NCI-H2081 (cell line): ENCODE measurements at places on chromosomes 1 and 21.

- DNase-seq = no peak
These were observed 329.1 kb downstream of the LRRIQ3 start for GRCh38 chr1:73868810-73869336.

GRCh38 chr21:45836694-45837670 lies 144.6 kb upstream of the COL6A1 start:
- DNase-seq = no peak

DNA sequence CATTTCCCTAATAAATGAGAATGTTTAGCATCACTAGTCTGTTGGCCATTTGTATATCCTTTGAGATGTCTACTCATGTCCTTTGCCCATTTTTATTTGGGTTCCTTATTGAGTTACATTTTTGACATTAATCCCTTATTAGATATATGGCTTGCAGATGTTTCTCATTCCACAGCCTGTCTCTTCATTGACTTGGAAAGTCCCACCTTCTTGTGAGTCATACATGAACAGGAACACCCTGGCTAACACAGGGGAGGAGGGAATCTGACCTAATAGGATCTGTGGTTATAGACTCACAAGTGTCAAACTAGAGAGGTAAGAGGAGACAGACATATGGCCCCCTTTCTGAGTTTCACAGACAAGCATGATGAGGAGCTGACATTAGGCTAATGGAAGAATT lies 11.5 kb downstream of the ZP4 start:
- DNase-seq = no peak

DNA sequence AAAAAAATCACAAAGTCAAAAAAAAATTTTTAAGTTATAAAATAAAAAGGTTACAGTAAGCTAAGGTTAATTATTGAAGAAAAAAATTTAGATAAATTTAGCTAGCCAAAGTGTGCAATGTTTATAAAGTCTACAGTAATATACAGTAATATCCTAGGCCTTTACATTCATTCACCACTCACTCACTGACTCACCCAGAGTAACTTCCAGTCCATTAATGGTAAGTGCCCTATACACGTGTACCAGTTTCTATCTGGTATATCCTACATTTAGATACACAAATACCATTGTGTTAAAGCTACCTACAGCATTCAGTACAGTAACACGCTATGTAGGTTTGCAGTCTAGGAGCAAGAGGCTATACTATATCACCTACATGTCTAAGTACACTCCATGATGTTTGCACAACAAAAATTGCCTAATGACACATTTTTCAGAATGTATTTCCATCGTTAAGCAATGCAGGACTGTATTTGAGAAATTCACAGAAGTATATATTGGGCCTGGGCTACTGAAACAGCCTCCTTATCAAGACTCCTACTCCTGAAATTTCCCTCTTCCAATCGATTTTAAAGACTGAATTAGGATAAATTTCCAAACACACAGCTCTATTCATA lies 155.1 kb downstream of the COP1 start:
- no peak for DNase-seq

DNA sequence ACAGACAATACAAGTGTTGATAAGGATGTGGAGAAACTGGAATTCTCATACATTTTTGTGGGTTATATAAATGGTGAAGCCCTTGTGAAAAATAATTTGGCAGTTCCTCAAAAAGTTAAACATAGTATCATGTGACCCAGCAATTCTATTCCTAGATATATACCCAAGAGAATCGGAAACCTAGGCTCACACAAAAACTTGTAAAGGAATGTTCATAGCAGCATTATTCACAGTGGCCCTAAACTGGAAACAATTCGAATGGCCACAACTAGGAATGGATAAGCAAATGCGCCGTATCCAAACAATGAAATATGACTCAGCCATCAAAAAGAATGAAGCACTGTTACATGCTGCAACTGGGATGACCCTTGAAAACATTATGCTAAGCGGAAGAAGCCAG lies 3.9 kb upstream of the CD247 start:
- no peak for DNase-seq

GRCh38 chr1:33132549-33132948 lies 49.3 kb downstream of the TRIM62 start:
- DNase-seq = no peak

DNA sequence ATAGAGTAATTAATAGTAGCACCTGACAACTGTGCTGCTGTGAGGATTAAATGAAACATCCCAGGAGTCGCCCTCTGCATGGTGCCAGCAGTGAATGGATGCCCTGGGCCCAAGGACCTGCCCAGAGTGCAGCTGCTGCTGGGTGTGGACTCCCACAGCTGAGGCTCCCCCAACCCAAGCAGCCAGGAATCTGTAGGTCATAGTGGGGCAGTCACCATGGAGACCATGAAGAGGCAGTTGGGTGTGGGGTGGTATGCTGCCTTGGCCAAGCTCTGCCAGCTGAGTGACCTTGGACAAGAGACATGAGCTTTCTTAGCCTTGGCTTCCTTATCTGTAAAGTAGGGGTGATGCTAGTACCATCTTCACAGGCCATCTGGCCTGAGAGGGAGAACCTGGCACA lies 9.4 kb downstream of the OLIG2 start:
- DNase-seq = no peak

DNA sequence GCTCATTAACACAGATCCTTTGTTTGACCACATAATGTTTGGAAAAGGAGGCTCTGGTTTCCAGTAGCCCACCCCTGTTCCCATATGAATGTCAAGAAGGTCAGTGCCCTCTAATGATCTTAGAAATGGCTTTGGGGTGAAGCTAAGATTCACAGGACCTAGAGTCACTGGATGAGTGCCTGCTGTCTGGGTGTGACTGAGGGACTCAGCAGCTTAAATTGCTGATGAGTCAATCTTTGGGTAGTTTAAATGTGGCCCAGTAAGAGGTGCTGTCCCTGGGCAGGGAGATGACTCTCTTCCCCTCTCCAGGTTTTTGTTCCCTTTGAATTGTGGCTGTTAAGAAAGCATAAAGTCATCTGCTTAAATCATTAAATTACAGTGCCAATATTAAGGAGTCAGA lies 50.6 kb downstream of the L1TD1 start:
- no peak for DNase-seq

DNA sequence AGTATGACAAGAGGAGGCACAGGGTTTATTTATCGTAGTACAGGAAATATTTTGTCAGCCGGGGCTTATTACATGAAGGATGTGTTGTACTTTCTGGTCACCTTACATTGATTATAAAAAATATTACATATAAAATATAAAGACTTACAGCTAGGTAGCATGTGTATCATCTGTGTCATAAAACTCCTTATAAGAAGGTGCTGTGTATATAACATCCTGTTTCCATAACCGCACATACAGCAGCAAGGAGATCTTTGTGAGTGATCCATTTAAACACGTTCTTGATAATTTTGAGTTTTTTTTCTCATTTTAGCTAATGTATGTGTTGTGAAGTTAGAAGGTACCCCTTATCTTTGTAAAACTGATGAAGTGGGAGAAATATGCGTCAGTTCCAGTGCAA lies 60.1 kb downstream of the S100B start:
- DNase-seq = no peak

- DNase-seq = no peak
These were observed 77.2 kb upstream of the EFHD2 start for GRCh38 chr1:15332525-15332924.

- DNase-seq = no peak
These were observed 81.0 kb upstream of the CD55 start for GRCh38 chr1:207240325-207241101.

GRCh38 chr1:62962901-62963776 lies 179.2 kb downstream of the ATG4C start:
- peak; percentile 18 for DNase-seq

DNA sequence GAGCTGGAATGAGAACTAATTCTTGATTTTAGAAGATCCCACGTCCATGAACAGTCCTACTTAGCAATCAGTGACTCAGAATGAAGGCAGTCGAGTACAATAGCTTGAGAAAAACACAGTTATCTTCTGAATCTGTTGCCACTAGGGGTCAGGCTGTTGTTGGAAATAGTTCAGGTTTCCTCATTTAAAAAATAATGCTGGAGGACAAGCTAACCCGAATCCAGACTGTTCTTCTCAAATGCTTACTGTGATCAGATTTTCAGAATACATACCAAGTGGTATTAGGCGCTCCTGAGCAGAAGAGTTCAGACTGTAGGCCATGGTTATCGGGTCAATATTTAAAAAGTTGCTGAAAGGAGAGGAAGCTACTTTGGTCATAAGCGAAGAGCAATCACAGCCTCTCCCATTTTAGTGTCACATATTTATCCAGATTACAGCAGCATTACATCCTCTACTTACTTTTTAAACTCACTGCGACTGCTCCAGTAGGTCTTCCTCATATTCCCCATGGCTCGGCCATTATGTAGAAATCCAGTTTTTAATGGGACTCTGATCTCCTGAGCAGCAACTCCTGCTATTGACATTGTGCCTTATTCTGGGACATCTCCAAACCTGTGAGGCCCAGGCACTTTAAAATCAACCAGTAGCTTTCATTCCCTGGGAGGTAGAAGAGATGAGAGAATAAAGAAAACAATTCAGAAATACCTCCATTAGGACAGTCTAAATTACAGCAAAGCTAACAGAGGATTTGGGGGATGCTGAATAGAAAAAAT lies 10.9 kb downstream of the ERRFI1 start:
- DNase-seq = peak; percentile 65

- DNase-seq = no peak
These were observed 34.0 kb downstream of the GLIS1 start for GRCh38 chr1:53704804-53705445.

DNA sequence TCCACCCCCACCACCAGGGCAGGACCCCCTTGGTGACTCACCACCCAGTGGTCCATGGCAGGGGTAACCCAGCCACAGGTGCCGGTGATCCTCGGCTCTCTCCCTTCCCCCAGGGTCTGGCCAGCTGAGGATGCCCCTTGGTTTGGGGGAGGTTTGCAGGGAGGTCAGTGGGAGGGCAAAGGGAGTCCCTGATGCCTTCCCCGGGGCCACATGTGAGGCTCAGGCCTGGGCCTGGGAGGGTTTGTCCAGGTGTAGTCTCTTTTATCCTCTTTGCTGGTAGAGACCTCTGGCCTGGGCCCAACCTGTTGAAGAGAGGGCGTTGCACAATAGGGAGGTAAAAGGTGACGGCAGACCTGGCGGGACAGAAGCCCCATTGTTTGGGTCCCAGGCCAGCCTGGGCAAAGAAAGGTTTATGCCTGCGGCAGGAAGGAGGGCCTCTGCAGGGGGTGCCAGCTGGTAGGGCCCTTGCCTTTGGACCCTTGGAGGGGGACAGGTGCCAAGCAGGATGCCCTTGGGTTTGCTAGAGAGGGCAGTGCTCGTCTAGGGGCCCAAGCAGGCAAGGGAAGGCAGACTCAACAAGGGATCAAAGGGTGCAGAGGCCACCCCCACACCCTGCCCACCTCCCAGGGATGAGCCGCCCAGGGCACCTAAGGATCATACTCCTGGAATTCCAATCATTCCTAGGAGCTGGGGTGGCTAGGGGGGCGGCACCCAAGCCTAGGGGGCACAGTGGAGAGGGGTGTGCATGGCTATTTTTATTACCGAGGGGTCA lies 760 bp upstream of the TINAGL1 start:
- no peak for DNase-seq

DNA sequence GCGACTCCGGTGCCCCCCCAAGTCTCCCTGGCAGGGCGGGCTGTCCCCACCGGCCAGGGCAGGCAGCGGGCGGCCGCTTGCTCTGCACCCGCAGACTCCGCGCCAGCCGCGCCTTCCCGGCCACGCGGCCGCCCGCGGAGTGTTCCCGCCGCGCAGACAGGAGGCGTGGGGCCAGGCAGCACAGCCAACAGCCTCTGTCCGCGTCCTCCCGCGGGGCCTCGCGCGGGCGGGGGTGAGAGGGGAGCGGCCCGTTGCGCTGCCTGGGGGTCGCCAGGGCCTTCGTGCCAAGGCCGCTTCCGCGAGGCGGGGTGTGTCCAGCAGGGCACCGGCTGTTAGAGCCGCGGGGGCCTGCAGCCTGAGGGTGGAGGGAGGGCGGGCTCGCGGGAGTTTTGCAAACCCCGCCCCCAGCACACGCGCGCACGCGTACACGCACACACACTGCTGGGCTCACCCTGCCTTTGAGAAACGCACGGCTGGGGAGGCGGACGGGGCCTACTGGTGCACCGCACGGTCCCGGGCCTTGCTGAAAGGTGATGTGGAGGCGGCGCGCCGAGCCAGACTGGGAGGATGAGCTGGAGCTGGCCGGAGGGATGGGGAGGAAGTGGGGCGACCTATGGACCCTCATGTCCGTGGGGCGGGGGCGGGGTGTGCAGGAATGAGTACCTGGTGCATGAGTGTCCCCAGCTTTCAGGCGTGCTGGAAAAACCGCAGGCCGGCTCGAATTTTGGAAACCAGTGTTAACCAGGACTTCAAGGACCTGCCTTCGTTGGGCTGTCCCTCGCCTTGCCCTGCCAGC lies 41.5 kb downstream of the KIAA1614 start:
- DNase-seq = no peak

- no peak for DNase-seq
These were observed 71.7 kb upstream of the PRMT6 start for GRCh38 chr1:106984801-106985200.

DNA sequence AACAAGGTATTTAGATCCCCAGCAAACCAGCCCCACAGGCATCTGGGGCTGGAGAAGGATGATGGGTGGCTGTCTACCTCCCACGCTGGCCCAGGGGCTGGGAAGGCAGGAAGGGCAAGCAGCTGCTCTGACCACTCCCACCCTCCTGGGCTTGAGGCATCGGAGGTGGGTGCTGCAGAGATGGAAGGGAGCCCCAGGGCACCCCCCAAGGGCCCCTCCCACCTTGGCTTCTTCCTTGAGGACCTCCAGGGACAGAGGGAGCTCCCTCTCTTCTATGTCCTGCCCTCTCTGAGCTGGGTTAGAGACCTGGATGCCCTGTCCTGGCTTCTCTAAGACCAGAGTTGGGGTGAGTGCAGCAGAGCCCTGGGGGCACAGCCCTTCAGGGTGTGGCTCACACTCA lies 3.1 kb downstream of the CD52 start:
- no peak for DNase-seq

- DNase-seq = peak; percentile 58
These were observed 203.6 kb upstream of the CHODL start for GRCh38 chr21:18041012-18041411.

GRCh38 chr1:229019663-229020271 lies 251.1 kb upstream of the RAB4A start:
- no peak for DNase-seq

- no peak for DNase-seq
These were observed 30.9 kb downstream of the XPR1 start for GRCh38 chr1:180662709-180663108.

DNA sequence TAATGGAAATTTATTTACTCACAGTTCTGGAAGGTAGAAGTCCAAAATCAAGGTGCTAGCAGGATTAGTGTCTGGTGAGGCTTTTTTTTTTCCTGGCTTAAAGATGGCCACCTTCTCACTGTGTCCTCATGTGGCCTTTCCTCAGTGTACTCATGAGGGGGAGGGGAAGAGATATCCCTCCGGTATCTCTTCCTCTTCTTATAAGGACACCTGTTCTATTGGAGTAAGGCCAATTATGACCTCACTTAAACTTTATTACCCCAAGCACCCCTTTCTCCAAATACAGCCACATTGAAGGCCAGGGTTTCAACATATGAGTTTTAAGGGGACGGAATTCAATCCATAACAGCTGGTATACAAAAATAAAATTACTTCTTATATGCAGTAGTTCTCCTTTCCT lies 203.7 kb upstream of the C1orf87 start:
- peak; percentile 22 for DNase-seq

- no peak for DNase-seq
These were observed 173.4 kb downstream of the TOMM20 start for GRCh38 chr1:234955107-234955731.
